ENCODE measurements at places on chromosomes 2 and 18.

- no peak for DNase-seq
These were observed 9.5 kb upstream of the DUSP2 start for GRCh38 chr2:96154506-96155380.

DNA sequence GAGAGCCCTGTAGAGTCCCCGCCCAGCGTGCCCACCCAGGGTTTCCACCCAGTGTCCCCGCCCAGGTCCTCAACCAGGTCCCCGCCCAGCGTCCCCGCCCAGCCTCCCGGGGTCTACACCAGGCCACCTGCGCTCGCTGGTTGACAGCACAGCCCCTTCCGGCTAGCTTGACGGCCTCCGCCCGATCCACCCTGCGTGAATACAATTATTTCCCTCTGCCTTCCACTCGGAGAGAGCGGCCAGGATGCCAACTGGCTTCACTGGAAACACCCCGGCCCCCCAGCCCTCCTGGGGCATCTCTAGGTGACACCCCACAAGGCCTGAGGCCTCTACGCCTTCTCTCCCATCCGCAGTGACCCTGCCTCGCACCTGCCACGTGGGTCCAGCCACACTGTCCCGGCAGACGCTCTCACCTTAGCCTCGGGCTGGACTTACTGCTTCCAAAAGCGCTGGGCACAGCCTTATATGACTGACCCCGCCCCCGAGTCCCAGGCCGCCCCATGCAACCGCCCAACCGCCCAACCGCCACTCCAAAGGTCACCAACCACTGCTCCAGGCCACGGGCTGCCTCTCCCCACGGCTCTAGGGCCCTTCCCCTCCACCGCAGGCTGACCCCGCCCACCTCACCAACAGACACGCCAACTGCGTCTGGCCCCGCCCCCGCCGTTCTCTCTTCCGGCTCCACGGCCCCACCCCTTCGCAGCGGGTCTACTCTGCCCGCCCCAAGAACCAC is 188.1 kb downstream of the LAMA1 start:
- no peak for DNase-seq

DNA sequence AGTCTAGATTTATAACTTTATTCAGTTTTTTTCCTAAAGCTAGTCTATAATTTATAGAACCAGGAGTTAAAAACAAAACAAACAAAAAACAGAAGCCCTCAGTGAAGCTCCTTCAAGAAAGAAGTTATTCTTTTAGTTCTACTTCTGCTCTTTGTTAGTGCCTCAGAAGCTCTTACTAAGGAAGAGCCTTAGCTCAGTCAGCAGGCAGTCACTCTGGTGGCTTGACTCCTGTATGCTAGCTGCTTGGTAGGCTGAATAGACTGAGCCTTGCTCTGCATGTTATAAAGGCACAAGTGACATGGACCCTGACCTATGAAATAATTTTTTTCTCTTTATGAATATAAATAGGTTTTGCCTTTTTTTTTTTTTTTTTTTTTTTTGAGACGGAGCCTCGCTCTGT is 24.8 kb downstream of the NCOA1 start:
- DNase-seq: no peak

DNA sequence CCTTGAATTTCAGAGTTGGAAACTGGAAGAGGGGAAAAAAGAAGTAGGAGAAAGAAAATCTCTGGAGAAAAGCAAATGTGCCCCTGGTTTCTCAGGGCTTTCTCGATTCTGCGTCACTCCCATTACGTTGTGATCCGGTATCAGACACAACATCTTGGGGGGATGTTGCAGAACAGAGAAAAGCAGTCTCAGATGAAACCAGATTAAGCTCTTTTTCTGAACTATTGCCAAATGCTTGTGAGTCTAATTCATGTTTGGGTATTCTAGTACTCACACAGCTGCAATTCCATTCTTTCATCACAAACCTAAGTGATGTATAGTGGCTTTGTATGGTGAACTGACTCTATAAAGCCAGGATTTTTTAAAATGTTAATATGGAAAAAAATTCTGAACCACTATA is 233.2 kb downstream of the TCF4 start:
- no peak for DNase-seq

DNA sequence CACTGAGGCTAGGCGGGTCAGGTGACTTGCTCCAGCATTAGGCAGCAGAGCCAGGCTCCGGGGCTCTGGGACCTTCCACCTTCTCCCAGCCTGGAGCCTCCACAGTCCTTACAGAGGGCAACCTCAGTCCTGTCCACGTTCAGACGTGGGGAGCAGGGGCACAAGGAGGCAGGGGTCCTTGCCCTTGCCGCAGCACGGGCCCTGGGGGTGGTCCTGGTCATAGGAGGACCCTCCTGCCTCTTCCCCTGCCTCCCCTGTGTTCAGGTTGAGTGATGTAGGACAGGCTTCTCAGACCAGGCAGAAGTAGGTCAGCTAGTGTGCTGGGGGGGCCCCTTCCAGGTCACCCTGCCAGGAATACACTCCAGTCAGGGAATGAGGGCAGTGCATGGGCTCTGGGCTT is 5.4 kb upstream of the ARHGEF4 start:
- peak; percentile 17 for DNase-seq

GRCh38 chr2:1002350-1002749 is 51.7 kb downstream of the SNTG2 start:
- no peak for DNase-seq

DNA sequence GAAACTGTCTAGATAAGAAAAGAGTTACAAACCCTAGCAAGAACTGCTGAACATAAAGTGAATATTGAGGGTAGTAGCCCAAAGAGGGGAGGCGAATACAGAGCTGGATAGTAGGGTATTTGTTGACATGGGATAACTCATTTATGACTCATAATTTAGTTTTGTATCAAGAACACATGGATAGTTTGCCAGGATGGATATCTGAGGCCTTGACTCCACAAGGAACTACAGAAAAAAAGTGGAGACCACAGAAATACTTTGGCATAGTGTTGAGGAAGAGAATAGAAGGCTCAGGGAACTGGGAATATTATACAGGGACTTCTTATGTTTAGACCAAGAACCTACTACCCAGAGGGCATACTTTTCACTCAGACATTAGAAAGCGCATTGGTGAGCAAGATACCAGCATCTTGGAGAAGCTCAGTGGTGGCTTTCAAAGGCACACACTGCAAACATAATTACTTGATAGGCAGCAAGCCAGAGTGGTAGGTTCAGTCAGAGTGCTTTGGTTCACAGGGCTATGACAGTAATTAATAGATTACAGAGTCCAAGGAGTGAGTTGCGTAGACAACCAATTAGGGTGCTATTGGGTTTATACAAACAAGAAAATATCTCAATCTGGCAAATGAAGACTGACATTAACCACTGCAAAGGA is 51.9 kb upstream of the ZBTB7C start:
- no peak for DNase-seq

DNA sequence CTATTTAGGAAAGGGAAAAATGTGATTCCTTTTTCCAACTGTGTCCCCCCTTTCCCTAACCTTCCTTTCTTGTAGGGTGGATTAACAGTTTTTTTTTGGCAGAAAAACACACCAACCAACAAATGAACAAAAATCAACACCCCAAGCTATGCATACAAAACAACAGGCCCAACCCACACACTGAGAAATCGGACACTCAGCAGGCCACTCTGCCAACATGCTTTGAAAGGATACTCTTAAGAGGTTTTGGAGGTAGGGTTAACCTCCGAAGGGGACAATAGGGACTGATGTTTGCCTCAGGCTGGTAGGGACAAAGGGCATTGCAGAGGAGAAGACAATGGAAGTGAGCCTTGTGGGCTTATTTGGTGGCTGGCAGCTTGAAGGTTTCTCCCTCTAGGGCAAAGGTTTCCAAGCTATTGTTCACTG is 33.1 kb upstream of the POLE4 start:
- no peak for DNase-seq

DNA sequence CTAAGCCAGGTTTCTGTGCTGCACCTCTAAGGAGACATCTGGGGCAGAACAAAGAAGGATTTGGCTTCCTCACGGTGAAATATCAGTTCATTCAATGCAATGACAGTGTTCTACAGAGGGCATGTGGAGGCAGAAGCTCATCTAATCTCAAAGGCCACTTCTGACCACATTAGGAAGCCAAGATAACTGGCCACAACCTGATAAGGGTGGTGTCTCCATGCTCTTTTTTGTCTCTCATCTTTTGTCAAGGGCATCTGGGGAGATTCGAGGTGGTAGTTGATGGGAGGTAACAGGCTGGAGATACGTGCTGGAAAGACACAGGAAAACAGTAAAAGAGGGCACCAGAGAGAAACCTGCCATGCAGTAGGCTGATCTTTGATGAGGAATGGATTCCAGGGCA is 303.9 kb downstream of the LRATD1 start:
- DNase-seq: no peak

- DNase-seq: no peak
These were observed 64.0 kb downstream of the STPG4 start for GRCh38 chr2:47091118-47091517.

DNA sequence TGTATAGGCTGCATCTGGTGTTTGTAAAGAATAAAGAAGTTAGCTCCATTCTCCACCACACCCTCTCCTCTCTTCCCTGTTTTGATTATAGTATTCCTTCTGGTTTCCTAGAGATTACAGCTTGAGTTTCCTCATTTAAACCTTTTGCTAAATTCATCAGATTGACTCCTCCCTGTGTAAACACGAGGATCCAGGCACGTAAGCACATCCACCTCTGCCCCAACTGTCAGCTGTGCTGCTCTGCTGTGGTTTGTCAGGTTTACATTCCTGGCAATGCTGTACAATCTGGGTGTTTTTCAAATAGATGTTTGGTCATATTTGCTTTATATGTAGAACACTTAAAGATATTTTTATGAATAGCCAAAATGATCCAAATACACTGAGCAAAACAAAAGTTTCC is 302.8 kb downstream of the PTGR3 start:
- DNase-seq: no peak

- DNase-seq: peak; percentile 30
These were observed at the start of gene KHK for GRCh38 chr2:27086724-27087593. Gene KHK (plus strand): TSS chr2:27086772. CDS start chr2:27087260, 488 bp downstream.

- DNase-seq: no peak
These were observed 17.2 kb upstream of the KCNG2 start for GRCh38 chr18:79780547-79780946.

GRCh38 chr2:1811258-1811970 is 67.1 kb upstream of the PXDN start:
- no peak for DNase-seq

DNA sequence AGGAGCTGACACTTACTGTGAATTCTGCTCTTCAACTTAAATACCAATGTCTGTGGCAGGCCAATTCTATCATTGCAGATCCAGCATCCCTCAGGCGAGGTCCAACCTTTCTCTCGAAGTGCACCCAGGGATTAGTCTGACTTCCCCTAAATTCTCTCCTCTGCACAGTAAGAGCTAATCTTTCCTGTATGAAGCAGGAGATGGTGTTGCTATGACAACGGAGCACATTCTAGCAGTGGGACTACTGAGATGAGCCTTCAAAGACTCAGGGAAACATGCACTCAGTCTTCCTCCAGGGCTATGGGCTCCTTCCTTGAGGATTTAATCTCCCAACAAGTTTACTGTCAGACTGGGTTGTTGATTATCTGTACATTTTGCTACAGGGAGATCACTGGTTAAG is 176.3 kb downstream of the NOL4 start:
- DNase-seq: no peak

DNA sequence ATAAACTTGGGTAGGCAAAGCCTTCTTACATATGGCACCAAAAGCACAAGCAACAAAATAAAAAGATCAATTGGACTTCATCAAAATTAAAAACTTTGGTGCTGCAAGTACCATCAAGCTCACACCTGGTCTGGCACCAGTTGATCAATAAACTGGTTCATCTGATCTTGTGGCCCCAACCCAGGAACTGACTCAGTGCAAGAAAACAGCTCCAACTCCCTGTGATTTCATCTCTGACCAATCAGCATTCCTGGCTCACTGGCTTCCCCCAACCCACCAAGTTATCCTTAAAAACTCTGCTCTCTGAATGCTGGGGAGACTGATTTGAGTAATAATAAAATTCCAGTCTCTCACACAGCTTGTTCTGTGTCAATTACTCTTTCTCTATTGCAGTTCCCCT is 8.4 kb downstream of the EPG5 start:
- DNase-seq: no peak

DNA sequence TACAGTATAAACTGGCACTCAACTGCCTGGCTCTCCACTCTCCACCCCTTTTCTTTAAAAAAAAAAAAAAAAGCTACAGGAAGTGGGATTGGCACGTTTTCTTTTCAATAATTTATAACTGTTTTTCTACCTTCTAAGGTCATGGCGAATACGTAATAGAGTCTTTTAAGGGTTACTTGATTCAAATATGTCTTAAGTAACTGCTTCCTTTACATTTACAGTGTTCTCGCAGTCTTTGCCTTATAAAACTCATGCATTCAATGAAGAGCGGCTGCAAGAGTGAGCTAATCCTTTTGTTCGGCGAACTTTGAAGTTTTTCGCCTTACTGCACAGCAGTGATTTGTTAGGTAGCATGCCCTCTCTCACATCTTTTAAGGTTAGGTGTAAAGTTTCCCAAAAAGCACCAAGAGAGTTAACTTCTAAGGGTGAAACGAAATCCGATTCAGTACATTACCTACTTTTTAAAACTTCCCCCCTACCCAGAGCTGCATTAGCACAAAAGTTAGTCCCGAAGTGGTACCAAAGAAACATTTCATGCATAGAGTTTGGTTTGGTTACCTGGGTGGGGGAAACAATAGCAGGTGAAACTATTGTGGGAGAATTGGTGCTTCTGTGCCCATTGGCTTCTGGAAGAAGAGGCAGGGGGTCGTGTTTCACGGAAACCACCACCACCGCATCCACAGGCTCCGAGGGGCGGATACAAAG is 2.0 kb downstream of the KCTD1 start:
- DNase-seq: no peak

DNA sequence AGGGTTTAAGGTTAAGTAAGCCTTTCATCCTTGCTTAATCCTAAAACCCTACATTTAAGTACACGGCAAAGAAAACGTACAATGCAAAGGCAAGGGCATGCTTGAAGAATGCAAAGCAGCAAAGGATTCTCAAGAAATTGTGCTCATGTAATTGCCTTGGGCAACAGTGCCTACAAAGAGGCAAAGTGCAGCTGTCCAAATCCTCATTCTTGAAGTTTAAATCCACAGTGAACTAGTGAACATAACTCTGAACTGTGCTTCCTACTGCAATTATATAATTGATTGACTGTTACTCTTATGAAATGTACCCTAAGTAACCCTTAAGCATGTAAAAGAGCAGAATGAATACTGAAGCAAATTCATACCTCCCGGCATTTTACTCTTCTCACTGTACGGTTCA is 85.4 kb downstream of the MAP3K20 start:
- no peak for DNase-seq

DNA sequence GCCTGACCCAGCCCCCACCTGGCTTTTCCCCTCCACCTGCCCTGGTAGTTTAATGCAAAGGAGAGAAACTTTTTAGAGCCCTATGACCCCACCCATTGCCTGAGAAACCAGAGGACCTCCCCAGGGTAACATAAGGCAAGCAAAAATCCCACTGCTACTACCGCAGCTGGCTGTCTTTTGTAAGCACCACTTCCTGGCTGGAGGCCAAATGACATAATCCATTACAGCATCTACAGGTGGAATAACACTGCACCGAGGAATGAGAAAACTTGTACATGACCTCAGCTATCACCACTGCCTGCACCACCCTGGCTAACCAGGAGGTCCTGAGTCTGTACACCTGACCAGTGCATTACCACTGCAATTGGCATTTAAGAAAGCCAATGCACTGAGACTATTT is 149.6 kb upstream of the GALNT5 start:
- DNase-seq: no peak

Data from caudate nucleus (tissue), 63 donors.